Stimulated activated CD4-positive, alpha-beta T cell treated with anti-CD3 and anti-CD28 coated beads, Interleukin-4, amount 100 ng/mL, for 48 hours (primary cell): ENCODE measurements at places on chromosomes 6 and 20.
A peak's percentile ranks its signal among the peaks of the same experiment; 100 is the strongest.

DNA sequence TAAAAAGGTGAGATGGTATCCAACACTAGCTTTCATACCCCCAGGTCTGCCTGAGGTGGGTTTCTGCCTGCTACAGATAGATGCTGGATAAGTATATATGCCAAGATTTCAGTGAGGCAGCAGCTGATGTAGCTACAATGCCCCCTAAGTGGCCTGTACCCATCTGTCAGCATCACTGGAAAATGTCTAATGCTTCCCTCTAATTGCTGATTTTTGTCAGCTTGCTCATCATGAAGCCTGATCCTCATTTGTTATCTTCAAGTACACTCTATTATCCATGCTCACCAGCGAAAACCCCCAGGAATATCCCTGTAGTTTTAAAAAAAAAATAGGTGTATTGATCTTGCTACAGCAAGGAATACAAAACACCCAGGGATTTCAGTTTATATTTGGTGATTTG is 32.2 kb downstream of the OPRM1 start:
- no peak for DNase-seq

DNA sequence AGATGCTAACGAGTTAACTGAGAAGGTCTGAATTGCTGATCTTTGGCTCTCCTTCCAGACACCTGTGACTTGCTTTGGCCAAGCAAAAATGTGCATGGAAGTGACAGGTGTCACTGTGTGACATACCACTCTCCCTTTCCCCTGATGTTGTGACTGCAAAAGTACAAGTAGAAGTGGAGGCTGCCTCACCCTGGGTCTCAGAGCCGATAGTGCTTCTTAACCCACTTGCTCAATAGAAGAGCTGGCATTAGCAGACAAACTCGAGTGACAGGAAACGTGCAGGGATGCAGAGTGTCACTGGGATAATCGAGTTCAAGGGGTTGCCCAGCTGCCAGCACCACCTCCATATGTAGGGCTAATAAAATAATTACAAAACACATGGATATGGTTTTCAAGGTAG is 16.4 kb upstream of the SPO11 start:
- DNase-seq = no peak

GRCh38 chr6:52299653-52300052 is 15.1 kb upstream of the MCM3 start:
- no peak for DNase-seq

- DNase-seq = no peak
Measured at GRCh38 chr6:115766745-115767462, 293.8 kb downstream of the FRK start.

GRCh38 chr6:53956068-53956711 is 155.1 kb upstream of the MLIP start:
- no peak for DNase-seq

GRCh38 chr6:87690441-87690840 is 11.6 kb downstream of the AKIRIN2 start:
- DNase-seq = no peak

GRCh38 chr6:89122625-89123024 is 4.8 kb upstream of the SRSF12 start:
- DNase-seq = no peak

DNA sequence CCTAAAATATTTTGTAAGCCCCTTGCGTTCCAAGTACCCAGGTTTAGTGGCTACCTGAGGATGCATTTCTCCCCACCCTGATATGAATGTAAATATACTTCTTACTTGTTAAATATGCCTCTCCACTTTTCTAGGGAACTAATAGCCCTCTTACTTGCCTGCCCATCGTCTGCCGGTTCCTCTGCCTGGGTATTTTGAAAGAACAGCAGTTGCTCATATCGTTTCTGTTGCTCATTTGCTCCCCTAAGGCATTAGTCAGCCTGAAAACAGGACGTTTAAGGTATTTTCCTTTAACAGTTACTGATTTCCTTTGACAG is 141.3 kb upstream of the CARMIL1 start:
- DNase-seq = peak; percentile 13

GRCh38 chr6:152054441-152054840 is 247.0 kb downstream of the ESR1 start:
- no peak for DNase-seq

DNA sequence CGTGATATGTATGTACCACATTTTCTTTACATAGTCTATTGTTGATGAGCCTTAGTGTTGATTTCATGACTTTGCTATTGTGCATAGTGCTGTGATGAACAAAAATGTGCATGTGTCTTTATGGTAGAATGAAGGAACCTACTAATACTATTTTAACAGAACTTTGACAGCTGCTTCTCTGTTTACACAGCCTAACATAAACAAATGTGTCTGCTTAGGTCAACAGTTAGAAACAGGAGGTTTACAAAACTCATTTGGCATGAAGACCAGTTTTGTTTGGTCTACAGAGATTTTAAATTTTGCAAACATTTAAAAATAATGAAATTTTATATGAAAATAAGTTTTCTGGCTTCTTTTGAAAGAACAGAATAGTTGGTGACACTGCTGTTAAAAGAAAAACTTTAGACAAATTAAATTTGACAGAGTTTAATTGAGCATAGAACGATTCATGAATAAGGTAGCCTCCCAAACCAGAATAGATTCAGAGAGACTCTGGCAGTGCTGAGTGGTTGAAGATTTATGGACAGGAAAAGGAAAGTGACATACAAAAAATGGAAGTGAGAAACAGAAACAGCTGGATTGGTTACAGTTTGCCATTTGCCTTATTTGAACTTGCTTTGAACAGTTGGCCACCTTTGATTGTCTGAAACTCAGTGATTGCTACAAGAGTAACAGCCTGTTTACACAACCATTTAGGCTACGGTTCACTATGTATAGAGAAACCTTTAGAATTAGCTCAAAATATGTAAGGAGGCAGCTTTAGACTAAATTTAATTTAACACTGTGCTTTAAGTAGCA is 715.8 kb upstream of the HS3ST5 start:
- DNase-seq = no peak

DNA sequence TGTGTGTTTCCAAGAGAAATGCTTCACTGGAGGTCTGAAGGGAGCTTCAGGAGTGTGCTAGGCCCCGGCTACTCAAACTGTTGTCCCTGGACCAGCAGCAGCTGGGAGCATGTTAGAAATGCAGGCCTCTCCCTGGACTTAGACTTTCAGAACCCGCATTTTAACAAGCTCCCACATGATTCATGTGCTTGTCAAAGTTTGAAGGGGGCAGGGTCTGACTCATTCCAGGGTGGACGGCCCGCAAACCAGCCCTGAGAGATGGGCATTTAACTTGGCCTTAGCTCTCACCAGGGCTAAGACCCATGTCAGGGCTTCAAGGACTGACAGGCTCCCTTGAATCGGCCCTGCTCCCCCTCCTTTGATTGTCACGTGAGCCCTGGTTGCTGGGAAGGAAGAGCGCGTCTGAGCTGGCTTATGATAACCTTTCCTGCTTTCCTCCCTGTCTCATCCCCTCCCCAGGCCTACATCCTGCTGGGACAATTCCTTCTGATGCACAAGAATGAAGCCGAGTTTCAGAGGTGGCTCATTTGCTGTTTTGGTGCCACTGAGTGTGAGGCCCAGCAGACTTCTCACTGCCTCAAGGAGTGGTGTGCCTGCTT is 35.5 kb downstream of the BANF2 start:
- DNase-seq = no peak

DNA sequence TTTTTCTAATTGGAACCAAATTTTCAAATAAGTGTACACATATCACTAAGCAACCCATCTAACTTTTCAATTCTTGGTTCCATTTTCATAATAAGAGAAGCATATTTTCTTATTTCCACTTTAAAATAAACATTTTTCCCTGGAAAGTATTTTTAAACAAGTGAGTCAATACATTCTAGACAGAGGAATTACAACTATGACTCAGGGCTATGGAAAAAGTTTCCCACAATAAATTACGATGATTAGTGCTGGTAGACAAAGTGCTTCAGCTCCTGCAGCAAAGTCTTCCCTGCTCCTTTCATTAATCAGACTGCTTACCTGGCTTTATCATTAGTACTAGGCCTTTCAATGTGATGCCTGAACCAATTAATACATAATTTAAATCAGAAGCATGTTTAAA is 322.5 kb downstream of the HACE1 start:
- no peak for DNase-seq

- DNase-seq = peak; percentile 75
Measured at GRCh38 chr6:26216886-26217713, 129.9 kb downstream of the HFE start.

DNA sequence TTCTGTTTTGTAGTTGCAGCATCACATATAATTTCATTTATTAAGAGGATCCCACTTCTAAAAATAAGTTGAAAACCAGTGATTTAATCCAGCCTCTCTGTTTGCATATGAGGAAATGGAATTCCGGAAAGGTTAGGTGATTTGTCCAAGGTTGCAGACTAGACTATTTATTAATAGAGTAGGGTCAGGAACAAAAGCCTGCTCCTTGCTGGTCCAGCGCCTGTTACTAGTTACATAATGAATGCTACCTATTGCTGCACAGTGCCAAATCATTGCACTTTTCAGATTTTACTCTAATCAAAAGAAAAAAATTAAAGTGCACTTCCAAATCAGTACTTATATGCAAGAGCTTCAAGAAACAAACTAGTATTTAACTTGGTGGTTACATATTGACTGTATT is 238.6 kb downstream of the ESR1 start:
- DNase-seq = no peak

- DNase-seq = no peak
Measured at GRCh38 chr6:147640606-147641005, 132.1 kb downstream of the SAMD5 start.

GRCh38 chr20:63150911-63151531 is 64.9 kb downstream of the YTHDF1 start:
- DNase-seq = no peak

DNA sequence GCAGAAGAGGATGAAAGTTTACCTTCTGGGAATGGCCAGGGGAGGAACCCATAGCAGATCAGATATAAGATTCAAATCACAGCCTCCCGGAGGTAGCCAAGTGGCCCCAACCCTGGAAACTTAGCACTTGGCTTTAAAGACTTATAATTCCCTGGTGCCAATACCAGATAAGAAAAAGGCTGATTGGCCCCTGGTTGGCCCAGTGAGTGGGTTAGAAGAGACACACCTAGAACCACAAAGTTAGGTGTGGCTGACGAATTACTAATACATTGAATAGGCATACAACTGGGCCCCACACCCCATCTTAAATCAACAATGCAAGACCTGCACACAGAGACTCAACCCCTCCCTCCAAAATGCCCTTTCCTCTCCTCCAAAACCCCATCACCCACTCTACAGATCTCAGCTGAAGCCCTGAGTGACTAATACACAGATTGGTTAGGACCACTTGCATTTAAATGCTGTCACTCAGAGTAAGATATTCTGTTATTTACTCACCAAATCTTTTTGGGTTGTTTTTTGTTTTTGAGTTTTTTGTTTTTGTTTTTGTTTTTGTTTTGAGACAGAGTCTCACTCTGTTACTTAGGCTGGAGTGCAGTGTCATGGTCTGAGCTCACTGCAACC is 315.4 kb upstream of the JARID2 start:
- DNase-seq = no peak

DNA sequence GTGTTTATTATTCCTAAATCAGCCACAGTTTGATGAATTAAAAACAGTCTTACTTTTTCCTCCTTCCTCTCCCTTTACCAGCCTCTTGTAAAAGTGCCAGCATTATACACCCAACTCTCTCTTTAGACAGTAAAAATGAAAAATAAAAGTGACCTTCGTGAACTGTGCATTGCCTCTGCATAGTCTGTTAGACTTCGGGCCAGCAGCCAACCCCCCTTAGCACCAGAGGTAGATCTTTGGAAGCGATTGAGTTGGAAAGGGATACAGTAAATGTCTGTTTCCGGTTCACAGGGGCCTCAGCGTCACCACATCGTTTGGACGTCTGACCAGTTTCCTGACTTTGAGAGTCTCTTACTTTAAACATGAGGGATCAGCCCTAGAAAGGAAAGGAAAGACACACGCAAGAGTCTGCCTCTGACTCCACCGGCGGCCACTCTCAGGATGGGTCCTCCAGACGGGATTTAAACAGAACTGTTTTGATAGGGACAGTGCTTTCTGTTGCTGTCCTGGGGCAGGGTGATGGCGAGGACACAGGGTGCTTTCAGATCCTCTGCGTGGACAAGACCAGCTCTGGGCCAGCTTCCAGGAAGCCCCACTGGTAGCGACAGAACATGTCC is 206.6 kb upstream of the PREP start:
- DNase-seq = no peak

- DNase-seq = no peak
Measured at GRCh38 chr6:149046822-149047246, 270.7 kb upstream of the TAB2 start.

GRCh38 chr6:109239651-109240321 is 142.5 kb downstream of the CD164 start:
- no peak for DNase-seq

GRCh38 chr6:89763550-89763949 is 56.0 kb downstream of the MDN1 start:
- no peak for DNase-seq
